Testis (tissue), 5 donors: ENCODE measurements at places on chromosomes 16 and 17.
A peak's percentile ranks its signal among the peaks of the same experiment; 100 is the strongest.

DNA sequence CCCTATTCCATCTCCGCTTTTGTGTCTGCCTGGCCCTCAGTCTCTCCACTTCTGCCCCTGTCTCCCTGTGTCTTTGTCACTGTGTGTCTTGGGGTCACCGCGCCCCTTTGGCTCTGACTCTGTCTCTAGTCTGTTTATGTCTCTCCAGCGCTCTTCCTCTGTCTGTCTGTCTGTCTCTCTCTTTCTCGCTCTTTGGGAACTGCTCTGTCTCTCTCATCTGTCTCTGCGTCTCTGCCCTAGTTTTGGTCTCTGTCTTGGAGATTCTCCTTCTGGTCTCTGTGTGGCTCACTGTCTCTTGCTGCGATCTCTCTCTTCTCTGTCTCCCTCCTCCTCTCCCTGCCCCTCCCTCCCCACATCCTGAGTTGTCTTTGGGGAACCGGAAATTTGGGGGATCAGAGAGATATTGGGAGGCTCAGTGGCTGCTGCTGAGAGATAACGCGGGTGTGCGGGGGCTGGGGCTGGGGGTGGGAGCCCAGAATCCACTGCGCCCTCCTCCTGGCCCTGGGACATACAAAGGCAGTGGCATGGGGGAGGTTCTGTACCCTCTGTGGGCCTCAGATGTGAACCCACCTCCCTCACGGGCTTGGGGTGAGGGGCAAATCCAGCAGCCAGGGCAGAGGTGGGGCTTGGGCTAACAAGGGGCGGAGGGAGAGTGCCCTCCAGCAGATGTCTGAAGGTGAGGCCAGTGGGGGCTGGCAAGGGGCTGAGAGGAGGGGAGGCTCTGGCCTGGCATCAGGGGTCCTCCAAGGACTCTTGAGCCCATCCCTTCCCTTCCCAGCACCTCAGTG lies 24.4 kb downstream of the LAT start:
- peak; percentile 28 for DNase-seq

- no peak for DNase-seq
Observed at GRCh38 chr17:65366102-65366844, 195.2 kb downstream of the AXIN2 start.

DNA sequence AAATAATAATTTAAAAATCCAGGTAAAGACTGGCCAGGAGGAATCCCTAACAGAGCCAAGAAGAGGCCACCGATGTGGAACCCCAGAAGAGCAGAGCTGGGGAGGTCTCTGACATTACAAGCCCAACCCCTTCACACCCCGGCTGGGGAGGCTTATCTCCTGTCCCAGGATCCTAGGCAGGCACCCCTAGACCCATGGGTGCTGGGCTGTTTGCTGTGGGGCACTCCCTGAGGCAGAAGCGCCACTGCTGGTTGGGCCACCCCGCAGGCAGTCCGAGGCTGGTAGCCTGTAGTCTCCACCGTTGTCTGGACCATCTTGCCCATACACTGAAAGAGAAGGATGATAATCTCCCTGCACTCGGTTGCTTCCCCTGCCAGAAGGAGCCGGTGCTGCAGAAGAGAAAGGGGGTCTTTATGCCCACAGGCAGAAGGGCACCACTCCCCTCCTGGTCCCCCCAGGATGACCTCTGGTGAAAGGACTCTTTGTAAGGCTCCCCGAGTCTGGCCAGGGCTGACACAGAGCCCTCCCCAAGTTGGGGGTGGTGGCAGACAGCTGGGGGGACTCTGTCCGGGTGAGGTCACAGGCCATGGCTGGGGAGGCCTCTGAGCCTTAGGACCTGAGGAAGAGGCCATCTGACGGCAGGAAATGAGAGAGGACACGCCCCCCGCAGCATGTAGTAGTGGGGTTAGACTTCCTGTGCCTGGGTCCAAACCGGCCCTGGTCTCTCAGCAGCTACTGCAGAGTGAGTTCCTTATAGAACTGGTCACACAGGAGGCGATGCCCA lies 34.2 kb downstream of the CFAP20 start:
- no peak for DNase-seq

DNA sequence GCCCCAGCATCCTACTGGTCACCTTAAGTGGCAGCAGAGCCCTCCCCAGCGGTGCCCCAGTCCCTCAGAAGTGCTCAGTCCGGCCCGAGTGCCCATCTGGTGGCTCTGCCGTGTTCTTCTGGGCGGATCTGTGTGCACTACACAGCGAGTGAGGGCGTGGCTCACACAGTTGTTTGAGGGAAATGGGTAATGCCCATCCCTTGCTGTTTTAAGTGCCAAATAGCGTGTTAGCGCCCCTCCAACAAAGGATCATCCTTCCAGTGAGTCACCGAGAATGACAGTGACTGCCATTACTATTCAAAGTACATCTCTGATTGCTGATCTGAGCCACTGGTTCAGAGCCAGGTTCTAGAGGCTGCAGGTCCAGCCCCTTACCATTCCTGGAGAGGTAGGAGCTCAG lies 152.0 kb downstream of the LGALS9B start:
- DNase-seq: no peak

DNA sequence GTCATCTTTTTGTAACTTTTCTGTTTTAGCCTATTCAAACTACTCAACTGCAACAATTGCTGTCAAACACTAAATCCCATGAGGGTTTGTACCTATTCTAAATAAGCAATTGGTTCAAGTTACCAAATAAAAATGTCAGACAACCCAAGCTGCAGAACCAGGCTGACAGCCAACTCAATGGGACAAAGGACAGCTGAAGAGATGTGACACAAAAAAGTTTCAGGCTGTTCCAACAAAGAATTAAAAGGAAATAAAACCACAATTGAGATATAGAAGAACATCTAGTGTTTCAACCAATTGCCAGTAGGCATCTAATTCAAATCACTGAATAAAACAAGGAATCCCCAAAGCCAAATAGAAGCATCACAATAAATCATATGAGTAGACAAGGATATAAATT lies 49.3 kb downstream of the GRB7 start:
- no peak for DNase-seq

GRCh38 chr17:68790931-68791330 lies 164.3 kb downstream of the ABCA8 start:
- no peak for DNase-seq

DNA sequence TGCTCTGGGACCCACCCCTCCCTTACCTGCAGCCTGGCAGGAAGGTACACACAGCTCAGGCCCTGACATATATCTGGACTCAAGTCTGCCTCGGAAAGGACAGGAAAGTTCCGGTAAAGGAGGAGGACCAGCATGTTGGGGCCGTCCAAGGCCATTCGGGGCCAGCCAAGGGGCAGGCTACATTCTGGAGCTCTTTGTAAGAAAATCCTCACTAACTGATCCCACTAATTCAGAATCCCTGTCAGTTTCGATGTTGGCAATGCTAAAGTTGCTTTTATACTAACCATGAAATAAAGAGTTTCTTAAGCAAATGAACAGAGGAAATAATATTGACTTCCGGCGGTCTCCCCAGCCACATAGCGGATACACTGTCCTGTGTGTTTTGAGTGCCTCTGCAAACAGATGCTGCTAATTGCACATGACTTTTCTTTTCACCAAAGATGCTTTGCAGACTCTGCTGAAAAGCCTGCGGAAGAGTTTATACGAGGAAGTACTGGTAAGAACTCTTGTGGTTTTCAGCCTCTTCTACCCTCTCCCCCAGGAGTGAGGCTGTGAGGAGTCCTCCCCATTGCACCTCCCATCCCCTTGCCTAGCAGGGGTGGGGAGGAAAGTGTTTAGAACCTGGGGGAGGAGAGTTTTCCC lies 54.8 kb downstream of the PLXDC1 start:
- peak; percentile 59 for DNase-seq

DNA sequence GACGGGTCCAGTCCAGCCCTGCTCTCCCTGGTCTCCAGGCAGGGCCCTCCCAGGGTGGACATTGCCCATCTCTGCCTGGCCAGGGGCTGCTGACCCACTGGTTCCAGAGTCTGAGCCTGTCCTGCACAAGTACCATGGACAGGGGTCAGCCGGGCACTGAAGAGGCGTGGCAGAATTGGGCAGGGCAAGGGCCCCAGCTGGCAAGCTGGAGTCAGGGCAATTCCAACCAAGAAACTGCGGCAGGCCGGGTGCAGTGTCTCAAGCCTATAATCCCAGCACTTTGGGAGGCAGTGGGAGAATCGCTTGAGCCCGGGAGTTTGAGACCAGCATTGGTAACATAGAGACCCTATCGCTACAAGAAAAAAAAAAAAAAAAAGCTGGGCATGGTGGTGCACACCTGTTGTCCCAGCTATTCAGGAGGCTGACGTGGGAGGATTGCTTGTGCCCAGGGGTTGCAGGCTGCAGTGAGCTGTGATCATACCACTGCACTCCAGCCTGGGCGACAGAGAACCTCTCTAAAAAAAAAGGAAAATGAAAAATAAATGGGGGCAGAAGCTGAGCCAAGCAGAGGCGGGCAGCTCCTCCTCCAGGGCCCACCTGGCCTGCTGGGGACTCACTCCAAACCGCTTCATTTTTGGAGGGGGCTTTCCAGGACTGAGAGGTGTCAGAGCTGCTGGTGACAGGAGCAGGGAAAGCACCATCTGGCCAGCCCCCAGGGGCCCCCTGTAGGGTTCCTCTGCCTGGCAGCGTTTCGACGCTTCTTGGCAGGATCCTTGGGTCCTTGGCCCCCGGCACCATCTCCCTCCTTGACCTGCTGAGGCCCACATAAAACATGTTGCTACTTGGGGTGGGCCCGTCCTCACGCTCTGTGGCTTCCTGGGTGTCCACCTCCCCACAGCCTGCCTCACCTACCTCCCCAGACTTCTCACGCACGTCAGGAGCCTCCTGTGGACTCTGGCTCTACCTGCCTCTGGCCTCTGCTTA lies 2.9 kb upstream of the MAFG start:
- no peak for DNase-seq

DNA sequence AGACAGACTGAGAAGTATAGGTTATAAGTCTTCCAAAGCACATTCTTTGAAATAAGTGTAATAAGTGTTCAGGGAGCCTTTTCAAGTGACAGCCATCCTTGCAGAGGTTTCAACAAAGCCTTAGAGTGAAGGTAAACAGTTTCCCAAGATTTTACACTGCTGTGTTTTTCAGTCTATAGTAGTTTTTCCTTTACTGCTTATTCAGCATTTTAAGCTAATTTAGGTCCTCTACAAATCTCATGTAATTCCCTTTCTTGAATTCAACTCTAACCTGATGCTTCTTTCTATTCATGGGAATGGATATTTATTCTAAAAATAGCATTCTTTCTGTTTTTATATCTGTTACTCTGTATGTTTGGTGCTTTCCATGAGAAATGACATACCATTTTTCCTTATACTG lies 211.3 kb downstream of the PHKB start:
- DNase-seq: no peak

DNA sequence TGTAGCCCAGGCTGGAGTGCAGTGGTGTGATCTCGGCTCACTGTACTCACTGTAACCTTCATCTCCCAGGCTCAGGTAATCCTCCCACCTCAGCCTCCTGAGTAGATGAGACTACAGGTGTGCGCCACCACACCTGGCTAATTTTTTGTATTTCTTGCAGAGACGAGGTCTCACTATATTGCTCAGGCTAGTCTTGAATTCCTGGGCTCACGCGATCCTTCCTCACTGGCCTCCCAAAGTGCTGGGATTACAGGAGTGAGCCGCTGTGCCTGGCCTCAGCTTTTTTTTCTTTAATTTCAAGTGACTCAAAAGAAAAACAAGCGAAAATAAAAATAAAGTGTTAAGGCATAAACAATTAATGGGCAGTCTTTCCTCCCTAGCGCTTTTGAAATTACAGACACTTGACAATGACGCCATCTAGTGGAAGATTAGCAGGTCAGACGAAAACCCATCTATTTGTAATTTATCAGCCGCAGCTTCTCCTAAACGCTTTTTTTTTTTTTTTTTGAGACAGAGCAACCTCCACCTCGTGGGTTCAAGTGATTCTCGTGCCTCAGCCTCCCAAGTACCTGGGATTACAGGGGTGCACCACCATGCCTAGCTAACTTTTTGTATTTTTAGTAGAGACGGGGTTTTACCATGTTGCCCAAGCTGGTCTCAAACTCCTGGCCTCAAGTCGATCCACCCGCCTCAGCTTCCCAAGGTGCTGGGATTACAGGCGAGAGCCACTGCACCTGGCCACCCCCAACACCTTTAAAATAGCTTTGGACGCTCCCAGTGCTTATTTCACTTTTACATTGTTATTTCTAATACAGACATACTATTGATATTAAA lies 28.1 kb upstream of the PECAM1 start:
- DNase-seq: peak; percentile 25

GRCh38 chr17:40610359-40610758 lies 37.3 kb downstream of the SMARCE1 start:
- no peak for DNase-seq

DNA sequence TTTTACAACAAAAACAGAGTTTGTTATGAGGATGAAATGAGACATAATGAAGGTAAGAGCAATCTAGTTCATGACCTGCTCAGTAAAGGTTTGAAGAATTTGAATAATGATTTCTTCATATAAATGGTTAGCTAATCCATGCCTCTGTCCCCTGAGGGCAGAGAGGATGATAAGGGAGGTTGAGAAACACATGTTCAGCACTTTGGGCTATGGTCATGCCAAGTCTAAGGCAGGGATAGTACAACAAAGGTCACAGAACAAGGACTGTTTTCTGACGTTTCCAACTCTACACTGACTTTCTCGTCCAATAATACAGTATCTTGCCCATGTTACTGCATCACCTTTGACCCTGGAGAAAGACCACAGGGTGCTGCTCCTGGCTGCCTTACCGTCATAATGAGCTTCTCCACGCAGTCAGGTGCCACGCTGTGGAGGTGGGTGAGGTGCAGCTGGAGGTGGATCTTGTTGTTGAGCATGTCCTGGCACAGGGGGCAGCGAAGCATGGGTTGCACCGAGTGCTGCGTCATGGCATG lies 236.7 kb downstream of the ZFHX3 start:
- no peak for DNase-seq

- peak; percentile 79 for DNase-seq
Observed at GRCh38 chr16:5490499-5490898, 392.9 kb upstream of the EEF2KMT start.

DNA sequence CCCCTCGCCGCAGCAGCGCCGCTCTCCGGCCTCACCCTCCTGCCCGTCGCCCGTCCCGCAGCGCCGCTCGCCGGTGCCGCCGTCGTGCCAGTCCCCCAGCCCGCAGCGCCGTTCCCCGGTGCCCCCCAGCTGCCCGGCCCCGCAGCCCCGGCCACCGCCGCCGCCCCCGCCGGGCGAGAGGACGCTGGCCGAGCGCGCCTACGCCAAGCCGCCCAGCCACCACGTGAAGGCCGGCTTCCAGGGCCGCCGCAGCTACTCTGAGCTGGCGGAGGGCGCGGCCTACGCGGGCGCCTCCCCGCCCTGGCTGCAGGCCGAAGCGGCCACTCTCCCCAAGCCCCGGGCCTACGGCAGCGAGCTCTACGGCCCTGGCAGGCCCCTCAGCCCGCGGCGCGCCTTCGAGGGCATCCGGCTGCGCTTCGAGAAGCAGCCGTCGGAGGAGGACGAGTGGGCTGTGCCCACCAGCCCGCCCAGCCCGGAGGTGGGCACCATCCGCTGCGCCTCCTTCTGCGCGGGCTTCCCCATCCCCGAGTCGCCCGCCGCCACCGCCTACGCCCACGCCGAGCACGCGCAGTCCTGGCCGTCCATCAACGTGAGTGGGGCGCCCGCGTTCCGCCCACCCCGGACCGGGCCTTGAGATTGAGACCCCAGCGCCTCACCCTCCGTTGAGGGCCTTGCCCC lies 15.0 kb downstream of the TBKBP1 start:
- no peak for DNase-seq
